ENCODE measurements at places on chromosomes 11 and 22.

GRCh38 chr11:93935826-93936225, 85.3 kb upstream of the HEPHL1 start:
- DNase-seq = no peak

DNA sequence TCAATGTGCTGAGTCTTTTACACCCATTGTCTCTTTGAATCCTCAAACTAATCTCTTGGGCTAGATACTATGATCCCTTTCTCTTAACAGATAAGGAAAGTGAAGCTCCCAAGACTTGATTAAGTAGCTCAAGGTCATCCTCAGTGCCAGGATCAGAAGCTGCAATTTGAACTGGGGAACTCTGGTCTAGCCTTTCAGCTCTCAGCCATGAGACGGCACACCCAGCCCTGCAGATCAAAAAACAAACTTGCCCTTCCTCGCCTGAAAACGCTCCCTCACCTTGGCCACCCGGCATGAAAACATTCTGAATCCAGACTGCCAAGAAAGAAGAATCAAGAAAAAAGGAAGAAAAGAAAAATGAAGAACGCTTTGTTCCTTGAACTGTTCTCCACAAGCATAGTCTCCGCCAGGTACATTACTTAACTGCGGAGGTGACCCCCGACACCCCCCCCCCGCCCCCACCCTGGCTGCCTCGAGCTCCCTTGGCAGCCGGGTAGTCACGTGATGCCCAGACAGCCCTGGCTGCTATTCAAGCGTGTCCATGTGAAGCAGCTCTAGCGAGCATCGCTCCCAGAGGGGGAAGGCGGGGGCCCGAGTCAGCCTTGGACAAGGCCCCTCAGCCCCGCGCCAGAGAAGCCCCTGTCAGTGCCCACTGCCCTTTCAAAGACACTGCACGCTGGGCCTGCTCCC, 451.2 kb downstream of the MIAT start:
- no peak for DNase-seq

GRCh38 chr11:76803811-76804600, 20.9 kb downstream of the TSKU start:
- DNase-seq = no peak

DNA sequence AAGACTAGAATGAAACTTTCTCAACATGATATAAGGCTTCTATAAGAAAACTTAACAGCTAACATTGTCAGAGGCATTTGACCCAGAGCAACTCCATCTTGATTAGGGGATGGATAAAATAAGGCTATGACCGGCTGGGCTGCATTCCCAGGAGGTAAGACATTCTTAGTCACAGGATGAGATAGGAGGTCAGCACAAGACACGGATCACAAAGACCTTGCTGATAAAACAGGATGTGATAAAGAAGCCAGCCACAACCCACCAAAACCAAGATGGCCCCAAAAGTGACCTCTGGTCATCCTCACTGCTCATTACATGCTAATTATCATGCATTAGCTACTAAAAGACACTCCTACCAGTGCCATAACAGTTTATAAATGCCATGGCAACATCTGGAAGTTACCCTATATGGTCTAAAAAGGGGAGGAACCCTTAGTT, 135.2 kb downstream of the TTC28 start:
- no peak for DNase-seq

DNA sequence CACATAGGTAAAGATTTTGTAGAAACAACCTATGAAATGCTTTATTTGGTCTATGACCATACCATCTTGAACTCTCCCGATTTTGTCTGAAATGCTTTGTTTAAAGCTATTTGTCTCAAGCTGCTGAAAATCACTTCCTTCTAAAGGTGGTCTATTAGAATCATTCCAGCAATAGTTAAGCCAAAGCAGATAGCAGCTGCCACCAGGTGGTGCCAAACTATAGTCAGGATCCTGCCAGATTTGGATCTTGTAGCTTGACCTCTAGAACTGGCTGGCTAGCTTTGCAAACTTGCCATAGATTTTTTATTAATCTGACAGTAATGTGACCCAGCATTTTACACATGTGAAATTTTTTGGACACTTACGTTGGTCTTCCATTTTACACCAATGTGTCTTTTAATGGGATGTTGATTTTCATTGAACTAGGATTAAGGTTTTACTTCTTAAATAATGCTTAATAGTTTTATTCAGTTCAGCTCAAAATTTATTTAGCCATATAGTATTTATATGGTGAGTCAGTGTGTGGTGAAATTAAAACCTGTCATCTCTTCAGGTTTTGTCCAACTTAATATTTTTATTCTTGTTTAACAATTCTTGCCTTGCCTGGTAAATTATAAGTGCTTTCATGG, 19.7 kb downstream of the CTR9 start:
- peak; percentile 48 for DNase-seq

DNA sequence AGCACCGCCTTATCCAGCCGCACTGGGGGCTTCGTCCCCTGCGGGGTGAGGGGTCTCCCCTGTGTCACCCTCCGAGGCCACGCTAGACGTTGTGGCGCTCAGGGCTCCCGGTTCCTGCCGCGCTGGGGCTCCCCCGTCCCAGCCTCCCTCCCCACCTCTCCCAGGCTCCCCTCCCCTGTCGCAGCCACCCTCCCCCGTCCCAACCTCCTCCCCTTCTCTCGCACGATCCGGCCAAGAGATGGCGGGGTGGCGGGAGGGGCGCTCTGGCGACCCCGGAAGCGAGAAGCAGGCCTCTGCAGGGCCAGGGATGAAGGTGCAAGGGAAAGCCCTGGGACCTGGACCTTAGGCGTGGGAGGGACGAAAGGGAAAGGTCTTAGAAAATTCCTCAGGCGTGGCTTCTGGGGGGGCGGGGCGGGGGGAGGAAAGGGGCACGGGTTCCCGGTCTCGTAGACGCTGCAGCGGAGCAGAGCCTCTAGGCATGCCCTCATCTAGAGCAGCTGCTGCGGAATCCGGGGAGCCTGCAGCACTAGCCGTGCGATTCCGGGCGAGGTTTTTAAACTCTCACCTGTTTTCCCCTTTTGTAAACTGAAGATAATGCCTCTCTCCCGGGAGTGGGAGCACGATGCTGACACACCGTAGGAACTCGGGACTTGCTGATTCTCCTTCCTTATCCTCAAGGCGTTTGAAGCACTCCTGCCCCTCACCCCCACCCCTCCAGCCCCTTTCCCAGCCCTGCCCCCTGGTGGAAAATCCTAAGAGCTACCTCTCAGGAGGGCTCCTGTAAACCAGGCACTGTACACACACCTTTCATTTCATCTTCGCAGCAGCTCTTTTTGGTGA, 14.4 kb downstream of the KCNJ5 start:
- no peak for DNase-seq

GRCh38 chr11:66727282-66728037, 1.6 kb downstream of the SPTBN2 start:
- no peak for DNase-seq

GRCh38 chr22:19407649-19408606, 23.6 kb downstream of the HIRA start:
- DNase-seq = peak; percentile 85

DNA sequence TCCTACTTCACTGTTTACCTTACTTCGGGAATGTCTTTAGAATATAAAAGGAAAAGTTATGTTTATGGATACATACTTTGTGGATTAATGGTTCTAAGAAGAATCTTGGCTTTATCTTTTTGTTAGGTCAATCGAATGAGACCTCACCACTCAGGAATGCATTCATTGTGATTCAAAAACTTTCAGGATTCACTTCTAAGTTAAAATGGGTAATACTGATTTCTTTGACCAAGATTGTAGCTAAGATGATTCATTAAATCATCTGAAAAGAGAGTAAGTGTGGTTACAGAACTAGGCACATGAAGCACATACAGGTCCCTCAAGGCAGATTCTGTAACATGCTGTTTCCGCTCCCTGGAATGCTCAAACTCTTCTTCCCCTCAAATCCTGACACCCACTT, 716.4 kb downstream of the KCNA4 start:
- no peak for DNase-seq

DNA sequence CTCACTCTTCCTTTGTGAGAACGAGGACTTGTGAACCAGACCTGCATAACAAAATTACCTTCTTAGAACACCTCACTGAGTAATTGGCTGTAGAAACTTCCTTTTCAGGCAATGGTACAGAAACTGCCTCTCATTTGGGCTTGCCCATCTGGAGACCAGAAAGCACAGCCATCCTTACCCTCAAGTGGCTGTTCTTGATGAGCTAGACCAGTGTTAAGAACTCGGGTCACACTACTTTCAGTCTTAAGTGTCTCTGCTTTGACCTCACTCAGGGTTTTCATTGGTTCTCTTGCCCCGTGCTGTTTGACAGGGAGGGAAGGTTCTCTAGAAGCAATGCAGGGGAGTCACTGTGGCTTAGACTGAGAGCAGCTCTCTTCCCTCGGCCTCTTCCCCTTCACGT, 29.3 kb downstream of the NAT10 start:
- DNase-seq = no peak

GRCh38 chr11:93407777-93408401, 77.3 kb downstream of the DEUP1 start:
- DNase-seq = no peak

DNA sequence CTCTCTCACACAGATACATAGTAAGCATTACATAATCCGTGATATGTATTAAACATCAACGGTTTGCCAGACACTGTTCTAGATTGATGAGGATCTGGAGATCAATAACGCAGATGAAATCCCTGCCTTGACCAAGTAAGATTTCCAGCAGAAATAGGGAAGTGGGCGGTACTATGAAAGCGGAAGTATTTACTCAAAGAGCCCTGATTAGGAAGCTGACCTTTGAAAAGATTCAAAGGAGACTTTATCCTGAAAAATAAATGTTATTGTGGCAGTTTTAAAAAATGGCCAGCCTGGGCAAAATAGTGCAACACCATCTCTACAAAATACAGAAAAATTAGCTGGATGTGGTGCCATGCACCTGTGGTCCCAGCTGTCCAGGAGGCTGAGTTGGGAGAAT, 26.8 kb downstream of the GAB2 start:
- no peak for DNase-seq

DNA sequence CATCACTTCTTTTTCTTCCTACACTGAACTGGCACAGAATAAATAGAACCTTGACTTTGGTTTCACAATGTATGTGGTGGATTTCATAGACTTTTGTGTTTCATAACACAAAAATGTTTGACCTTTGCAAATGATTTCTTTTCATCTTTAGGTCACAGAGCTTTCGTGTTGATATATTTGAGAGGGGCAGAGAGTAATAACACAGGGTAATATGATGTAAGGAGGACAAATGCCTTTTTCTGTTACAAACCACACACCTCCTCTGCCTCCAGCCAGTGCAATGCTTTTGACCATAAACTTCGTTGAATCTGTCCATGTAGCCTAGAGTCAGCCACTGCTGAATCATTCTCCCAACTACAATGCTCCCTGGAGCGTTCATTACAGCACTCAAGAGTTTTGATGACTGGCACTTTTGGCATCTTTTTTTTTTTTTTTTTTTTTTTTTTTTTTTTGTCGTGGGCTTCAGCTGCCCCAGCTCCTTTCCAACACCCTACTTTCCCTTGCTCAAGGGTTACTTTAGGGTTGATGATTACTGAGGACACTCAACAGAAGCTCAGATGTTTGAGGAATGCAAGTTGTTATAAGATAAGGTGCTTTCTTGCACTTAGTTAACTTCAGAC, 11.4 kb upstream of the CAT start:
- DNase-seq = peak; percentile 78

- DNase-seq = no peak
Measured at GRCh38 chr11:72918851-72919250, 104.6 kb downstream of the ATG16L2 start.

DNA sequence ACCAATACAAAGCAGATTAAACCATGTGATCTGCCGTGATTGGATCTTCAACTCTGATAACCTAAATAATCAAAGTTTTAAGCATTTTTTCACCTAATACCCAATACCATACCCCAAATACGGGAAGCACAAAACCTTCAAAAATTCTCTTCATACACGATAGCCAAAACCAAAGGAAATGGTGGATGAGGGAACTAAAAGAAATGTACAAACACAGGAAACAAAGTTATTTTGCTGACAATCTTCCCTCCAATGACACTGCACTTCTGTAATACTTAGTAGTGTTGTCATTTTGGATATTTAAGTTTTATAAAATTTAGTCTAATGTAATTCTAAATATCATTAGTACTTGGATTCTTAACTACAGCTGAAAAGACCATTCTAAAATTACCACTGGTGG, 27.0 kb downstream of the CSTF3 start:
- no peak for DNase-seq

DNA sequence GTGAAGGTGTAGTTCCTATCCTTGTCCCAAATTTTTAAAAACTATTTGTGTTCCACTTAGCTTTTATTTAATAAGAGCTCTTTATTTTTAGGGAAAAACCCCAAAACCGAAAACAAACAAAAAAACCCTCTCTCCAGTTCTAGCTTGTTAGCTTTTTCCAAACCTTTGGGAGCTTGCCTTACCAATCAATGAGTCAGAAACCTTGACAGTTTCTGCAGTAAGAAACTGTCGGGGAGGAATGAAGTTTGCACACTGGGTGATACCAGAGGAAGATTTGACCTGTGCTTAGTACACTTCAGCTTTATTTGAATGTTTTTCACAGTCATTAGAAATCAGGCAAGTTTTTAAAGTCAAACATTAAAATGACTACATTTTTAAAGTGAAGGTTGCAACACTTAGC, 105.0 kb downstream of the FAT3 start:
- no peak for DNase-seq

DNA sequence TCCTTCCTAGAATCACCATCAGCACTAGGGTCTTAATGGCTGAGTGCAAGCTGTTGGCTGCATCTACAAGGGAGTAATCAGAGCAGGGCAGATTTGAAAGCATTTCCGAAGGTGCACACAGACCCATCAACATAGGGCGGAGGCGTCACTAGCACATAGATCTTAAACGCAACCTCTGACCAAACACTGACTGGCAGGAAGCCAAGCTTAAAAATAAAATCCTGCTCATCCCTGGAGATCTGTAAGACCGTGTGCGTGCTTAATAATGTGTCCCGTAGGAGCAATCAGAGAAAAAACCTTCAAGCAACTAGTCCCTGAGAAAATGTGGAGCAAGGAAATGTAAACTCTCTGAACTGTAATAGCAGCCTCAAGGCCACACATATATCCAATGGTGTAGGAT, 470.5 kb downstream of the ETS1 start:
- DNase-seq = no peak

- no peak for DNase-seq
Measured at GRCh38 chr11:113134626-113135025, 173.4 kb downstream of the NCAM1 start.

Data from hematopoietic multipotent progenitor cell treated with erythropoietin and hydrocortisone succinate and interleukin-3 and kit ligand, for 15 days (in vitro differentiated cells).